ENCODE measurements at places on chromosomes 4 and X.

DNA sequence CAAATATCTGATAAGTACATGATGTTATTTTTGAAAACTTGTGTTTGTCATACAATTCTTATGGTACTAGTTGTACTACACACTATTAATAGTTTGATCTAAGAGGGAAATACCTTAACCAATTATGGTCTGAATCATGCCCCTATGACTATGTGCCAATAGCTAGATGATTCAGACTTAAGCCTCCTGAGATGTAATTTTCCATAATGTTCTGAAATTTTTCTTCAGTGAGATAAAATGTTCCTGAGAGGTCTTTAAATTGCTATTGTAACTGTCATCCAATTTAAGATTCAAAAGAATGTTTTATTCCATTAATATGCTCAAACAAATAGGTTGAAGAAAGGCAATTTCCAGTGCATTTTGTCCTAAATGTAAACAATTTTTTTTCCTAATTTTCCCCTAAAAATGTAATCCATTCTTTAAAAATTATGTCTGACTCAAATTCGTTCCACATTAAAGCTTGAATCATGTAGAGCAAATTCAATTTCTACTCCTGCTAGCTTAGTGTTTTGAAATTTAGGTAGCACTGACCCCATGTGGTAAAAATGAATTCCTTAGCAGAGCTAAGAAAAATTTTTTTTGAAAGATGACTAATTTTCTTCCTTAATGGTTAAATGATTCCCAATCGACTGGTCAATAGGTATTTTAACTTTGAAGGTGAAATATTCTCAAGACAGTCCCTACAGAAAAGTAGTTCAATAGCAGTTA is 49.1 kb downstream of the APOOL start:
- no peak for DNase-seq

- no peak for DNase-seq
Observed at GRCh38 chr4:181982856-181983255, 260.3 kb upstream of the TENM3 start.

DNA sequence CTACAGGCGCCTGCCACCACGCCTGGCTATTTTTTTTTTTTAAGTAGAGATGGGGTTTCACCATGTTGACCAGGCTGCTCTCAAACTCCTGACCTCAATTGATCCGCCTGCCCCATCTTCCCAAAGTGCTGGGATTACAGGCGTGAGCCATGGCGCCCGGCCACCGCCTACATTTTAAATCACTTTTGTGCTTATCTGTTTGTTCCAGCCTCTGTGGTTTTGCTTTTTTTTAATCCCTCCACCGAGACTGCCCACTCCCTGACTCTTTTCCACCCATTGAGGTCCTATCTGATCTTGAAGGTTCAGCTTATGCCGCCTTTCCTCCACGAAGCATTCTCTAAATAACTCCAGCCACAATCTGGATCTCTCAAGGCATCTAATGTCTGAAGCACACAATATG is 73.5 kb downstream of the CHRDL1 start:
- no peak for DNase-seq

- no peak for DNase-seq
Observed at GRCh38 chr4:2077537-2078460, 18.7 kb downstream of the NAT8L start.

DNA sequence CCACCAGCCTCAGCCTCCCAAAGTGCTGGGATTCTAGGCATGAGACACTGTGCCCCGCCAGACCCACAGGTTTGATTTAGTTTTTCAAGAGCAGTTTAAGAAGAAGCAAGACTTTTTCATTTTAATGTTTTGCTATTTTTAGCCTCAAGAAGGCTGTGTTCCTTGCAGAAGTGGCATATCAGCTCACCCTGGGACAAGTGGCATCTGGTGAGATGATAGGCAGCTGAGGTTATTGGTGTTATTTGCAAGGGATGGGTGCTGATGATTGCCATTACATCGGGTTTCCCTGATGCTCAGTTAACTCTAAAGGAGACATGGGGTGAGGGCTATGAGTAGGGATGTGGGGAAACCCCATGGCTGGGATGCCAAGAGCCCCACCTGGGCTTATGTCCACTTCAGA is 120.4 kb downstream of the MXRA5 start:
- no peak for DNase-seq

GRCh38 chrX:24475480-24475879 is 10.4 kb downstream of the PDK3 start:
- DNase-seq, result no peak

- DNase-seq, result peak; percentile 26
Observed at GRCh38 chr4:8591626-8592365, 769 bp upstream of the CPZ start.

GRCh38 chr4:114343015-114343414 is 255.6 kb upstream of the UGT8 start:
- no peak for DNase-seq

GRCh38 chr4:117626664-117627063 is 407.6 kb upstream of the NDST3 start:
- no peak for DNase-seq

GRCh38 chr4:88799900-88800299 is 102.3 kb upstream of the NAP1L5 start:
- DNase-seq, result no peak

GRCh38 chr4:174553828-174554227 is 31.5 kb upstream of the HPGD start:
- no peak for DNase-seq

DNA sequence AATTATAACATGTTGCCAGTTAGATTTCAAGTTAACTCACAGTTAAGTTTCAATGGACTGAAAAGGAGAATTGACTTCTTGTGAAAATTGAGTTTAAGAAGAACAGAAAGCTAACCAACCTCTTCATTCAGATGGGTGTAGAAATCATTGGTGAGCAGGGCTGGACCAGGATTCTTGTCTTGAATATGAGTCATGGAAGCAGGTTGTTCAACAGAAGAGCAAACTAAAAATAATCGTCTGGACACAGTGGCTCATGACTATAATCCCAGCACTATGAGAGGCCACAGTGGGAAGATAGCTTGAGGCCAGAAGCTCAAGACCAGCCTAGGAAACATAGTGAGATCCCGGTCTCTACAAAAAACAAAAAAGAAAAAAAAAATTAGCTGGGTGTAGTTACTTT is 98.2 kb downstream of the ARSJ start:
- DNase-seq, result no peak

DNA sequence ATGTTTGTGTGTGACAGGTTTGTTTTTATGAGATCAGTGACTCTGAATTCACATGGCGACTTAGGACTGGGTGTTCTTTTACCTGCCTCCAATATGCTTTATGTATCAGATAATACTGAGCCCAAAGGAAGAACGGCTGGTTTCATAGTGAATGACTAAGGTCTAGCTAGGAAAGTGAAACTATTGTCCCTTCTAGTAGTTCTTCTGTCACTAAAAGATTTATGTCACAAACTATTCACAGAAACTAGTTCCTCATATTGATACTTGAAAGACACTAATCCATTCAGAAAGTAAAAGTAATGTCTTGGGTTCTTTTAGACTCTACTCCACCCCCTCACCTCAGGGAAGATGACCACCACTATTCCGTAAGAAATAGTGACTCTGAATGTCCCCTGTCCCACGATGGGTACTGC is 81.7 kb downstream of the EGF start:
- DNase-seq, result no peak

DNA sequence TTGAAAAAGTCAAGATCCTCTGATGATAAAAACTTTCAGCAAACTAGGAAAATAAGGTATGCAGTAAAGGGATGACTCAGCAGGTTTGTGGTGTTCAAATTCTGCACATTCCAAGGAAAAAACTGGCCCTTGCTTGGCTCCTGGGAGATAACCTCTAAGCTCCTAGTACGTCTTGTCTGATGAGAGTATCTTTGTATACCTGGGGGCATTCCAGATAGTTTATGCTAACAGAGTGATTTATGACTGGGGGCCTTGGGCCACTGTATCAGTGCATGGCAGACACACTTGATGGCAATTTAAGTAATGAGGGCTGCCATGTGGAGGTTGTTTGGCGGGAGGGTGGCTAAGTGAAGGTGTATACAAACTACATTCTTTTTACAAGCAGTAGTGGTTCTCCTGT is 56.9 kb downstream of the NSG1 start:
- no peak for DNase-seq

- DNase-seq, result no peak
Observed at GRCh38 chrX:79170476-79171035, 26.1 kb downstream of the GPR174 start.

DNA sequence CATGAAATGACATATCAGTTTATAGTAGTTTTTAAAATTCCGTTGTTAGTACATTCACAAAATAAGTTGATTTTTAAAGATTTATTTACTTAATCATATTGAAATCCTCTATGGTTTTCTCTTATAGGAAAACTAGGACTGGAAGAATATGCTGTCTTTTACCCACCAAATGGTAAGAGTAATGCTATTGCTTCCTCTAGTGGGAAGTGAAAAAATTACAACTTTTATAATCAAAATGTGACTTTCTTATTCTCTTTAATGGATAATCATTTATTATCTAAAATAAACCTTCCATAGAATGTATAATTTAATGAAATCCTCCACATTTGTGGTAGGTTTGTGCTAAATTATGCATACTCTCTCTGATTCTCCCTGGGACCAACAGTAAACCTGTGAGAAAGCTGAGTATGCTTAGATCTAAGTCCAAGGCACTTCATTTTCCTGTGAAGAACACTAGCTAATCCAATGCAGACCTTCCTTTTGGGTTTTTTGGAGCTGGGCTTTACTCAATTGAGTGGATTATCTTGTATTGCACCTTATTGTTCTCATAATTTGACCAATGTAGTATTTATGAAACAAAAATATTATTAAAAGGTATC is 136.2 kb downstream of the TBC1D19 start:
- DNase-seq, result no peak
